ENCODE measurements at places on chromosomes 5 and 9.

DNA sequence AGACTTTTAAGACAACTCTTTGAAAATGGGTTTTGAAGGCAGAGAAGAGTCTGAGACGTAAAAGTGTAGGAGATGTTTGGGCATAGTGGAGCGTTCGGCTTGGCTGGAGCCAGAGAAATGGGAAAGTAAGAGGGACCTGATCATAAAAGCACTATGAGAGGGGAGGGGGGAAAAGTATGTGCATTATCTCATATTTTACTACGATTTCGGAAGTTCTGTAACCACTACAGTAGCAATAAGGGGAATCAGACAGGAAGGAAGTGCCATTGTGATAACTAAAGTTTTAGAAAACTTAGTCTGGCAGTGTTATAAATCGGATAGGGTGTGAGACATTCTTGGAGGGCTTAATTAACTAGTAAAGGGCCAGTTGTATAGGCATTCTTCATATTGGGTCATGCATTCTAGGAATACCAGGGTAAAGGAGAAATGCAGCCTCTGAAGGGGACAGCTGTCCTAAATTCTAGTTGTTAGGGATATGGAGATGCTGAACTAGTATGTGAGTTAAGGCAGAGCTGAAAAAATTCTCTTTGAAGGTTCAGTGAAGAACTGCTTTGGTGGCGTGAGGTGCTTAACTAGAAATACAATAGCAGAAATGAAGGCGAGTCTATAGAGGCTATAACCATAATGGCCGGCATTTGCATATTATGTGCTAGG is 83.8 kb upstream of the FREM1 start:
- peak; percentile 4 for DNase-seq

GRCh38 chr5:126198531-126198930 is 224.7 kb upstream of the GRAMD2B start:
- no peak for DNase-seq

GRCh38 chr9:129665389-129665775 is at the start of gene PRRX2:
PRRX2 (plus strand) TSS chr9:129665647; CDS start chr9:129665868, 221 bp downstream.
- DNase-seq: no peak

DNA sequence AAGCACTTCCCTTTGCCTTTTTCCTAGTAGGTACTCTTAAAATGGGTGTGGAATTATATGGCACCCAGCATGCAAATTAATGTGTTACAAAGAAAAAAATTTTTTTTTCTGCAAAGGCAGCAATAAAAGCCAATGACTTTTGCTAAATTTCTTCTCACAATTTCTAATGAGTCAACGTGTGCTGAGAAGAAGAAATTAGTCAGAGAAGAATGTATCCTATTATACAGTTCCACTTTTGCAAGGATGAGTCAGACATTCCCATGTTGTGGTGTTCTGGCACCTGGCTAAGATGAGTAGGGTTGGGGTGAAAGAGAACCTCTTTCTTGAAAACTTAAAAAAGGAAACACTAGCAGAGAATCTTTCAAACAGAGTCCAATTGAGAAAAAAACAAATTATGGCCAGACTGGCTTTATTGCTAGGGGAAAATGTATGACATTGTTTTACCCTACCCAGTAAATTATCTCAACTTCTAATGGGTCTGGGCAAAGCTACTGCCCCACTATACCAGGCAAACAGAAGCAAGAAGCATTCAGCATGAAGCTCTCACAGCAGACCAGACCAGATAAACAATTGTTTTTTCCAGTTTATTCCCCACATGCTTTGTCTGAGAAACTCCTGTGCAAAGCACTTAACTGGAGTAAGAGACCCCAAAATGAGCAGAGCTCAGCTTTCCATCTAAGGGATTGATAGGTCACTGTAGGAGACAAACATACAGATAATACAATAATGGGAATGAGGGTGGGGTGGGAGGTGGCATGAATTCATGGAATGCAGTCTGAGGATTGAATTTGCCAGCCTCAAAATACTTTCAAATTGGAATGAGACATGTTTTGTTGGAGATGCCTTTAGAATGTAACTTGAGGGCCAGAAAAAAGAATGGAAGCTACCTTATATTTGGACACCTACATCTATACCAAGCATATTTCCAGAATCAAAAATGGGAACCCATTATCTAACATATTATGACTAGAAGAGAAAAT is 220.8 kb upstream of the RFX3 start:
- peak; percentile 79 for DNase-seq

DNA sequence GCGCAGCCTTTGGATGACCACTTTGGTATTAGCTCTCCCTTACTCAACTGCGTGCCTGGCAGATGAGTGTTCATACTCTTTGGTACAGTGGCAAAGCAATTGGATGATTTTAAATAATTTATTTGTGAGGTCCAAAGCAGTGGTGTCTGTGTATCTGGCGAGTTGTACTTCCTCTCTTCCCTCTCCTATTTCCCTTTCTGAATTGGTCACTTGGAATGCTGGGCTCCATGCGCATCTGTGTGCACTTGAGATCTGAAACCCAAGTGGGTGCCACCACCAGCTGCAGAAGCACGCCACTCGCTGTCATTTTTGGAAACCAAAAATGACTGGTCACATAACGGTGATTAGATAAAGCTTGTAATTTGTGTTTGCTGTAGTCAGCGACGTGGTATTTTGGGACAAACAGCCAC is 386.0 kb upstream of the KLF4 start:
- no peak for DNase-seq

GRCh38 chr5:170860818-170861666 is 776 bp upstream of the RANBP17 start:
- no peak for DNase-seq

DNA sequence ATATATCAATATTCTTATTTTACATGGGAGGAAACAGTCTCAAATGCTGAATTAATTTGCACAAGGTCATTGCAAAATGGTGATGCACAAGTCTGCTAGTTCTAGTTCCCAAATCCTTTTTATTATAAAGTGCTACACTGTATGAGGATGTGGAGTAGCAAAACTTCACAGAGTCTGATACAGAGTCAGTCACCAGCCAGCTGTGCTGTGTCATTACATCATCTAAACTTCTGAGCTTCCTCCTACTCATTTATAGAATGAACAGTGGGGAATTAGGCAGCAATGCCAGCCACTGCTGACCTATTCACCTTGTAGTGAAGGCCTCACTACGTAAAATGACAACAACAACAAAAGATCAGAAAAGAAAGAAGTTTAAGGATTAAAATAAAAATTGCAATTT is 357.8 kb downstream of the TMEM167A start:
- DNase-seq: peak; percentile 83

- DNase-seq: no peak
These were observed 1871.9 kb upstream of the CDH6 start for GRCh38 chr5:29321591-29321990.

DNA sequence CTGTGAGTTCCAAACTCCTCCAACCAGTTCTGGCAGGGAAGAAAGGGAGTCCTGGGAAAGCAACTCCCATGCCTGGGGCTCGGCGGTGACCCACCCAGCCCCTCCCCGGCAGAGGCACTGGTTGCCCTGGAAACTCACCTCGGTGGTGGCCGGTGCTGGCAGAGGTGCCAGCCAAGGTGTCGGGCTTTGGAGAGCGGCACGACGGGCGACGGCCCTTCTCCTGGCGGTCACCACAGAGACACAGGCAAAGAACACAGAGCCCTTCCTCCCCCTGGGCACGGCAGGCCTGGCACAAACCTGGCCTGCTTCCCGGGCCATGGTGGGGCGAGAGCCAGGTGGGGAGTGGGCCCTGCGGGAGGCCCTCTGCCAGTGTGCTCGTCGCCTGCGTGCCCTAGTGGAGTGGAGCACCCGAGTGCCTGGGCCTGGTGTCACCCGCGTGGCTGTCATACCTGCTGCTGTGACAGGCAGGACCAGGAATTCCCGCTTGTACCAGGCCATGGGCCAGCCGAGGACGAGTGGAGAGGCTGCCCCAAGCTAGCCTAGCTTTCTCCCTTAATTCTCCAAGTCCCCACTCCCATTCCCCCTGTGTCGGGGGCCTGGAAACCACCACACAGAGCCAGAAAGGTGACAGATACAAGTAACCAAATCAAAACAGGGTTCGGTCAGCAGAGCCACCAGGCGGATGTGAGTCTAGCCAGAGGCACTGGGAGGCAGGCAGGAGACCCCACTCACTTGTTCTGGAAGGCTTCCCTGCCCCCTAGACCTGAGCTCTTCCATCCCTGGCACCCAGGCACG is 8.2 kb upstream of the RALGDS start:
- DNase-seq: no peak

- DNase-seq: no peak
These were observed 277.4 kb upstream of the MSX2 start for GRCh38 chr5:174446988-174447387.

DNA sequence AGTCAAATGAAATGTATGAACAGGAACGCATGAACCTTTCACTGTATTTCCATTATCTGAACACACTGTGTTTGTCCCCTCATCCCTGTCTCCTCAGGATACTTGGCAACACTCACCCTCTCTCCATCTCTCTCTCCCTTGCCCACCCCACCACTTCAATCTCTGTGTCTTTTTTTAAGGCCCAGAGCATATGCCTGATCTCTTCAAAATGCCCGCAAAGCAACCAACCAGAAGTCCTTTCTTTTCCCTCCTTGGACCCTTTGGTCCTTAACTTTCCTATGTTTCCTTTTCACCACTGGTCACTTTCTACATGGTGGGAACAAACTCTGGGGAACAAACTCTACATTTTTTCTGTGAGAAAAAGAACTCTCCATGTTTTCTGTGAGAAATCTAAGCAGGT is 3.2 kb upstream of the IRF1 start:
- DNase-seq: no peak

GRCh38 chr9:18632632-18633403 is 158.9 kb downstream of the ADAMTSL1 start:
- DNase-seq: no peak

- DNase-seq: peak; percentile 97
These were observed 242.3 kb upstream of the PTGER4 start for GRCh38 chr5:40437452-40437861.

GRCh38 chr9:126376311-126377175 is 49.9 kb downstream of the MVB12B start:
- DNase-seq: no peak

DNA sequence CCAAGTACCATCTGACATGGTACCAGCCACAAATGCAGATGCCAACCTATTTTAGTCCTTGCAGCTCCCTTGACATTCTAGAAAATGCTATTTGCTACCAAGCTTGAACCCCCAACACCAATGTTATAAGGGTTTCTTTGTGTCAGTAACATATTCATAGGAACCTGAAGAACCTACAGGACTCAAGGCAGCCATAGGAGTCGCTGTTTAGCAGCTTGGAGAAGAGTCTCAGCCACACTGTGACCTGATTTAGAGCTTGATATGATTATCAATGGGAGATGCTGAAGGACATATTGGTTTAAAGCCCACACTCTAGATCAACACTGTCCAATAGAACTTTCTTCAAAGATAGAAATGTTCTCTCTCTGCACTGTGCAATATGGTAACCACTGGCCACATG is 6.4 kb upstream of the ZFR start:
- no peak for DNase-seq

DNA sequence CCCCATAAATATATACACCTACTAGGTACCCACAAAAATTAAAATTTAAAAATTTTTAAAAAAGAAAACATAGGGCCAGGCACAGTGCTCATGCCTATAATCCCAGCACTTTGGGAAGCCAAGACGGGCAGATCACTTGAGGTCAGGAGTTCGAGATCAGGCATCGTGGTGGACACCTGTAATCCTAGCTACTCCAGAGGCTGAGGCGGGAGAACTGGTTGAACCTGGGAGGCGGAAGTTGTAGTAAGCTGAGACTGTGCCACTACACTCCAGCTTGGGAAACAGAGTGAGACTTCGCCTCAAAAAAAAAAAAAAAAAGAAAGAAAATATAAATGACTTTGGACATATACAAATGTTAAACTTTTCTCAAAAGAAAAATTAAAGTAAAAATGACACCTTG is 33.3 kb upstream of the RNF38 start:
- no peak for DNase-seq

DNA sequence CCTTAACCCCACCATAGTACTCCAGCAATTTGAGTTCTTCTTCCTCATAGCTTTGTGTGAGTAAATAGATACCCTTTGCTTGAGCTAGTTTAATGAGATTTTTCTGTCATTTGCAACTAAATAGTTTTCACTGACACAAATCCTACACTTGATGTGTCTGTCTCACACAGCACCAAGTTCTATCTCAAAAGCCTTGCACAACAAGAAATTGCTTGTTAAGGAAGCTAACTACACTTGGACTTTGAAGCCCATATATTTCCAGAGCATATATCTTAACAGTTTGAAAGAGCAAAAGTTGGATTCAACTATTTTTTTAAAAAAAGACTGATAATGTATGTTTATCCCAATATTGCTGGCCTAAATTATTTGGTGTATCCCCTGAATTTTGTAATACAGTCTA is 459.2 kb downstream of the ACTL7B start:
- no peak for DNase-seq

GRCh38 chr5:55159763-55160492 is at the start of gene GPX8:
GPX8 (plus strand) TSS chr5:55160171; CDS start chr5:55160193, 22 bp downstream.
- peak; percentile 48 for DNase-seq

DNA sequence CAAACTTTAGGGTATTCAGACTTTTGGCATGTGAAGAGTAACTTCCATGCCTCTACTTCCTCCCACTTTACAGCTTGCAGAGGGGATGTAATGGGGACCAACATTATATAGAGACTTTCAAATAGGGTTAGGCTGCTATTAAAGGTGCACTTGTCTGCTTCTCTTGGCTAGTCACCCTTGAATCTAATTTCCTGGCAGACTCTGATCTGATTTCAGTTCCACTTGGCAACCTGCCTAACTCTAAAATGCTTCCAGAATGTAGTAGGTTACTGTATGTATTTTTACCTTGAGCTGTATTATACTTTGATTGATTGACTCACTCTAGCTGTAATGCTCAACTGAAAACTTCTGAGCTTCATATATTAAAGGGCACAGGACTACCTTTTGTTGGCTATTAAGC is 693.4 kb downstream of the KCTD16 start:
- DNase-seq: no peak

- peak; percentile 13 for DNase-seq
These were observed 105.8 kb downstream of the SREK1 start for GRCh38 chr5:66249920-66250319.

DNA sequence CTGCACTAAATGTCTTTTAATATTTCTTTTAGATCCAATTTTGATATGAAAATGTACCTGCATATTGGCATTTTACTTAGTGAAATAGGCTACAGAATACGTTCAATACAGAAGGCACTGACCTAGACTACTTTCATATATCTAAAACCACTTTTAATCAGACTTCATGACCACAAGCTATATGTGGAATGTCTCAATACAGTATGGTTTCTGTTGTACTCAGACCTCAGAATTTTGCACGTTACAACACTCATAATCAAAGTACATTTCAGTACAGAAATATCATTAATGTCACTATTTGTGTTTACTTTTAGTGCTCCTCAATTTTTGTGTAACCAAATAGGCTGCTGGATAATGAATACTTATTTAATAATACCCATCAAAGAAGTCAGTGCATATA is 74.8 kb downstream of the MEF2C start:
- no peak for DNase-seq

- DNase-seq: no peak
These were observed 101.3 kb downstream of the CNTLN start for GRCh38 chr9:17236147-17236546.

DNA sequence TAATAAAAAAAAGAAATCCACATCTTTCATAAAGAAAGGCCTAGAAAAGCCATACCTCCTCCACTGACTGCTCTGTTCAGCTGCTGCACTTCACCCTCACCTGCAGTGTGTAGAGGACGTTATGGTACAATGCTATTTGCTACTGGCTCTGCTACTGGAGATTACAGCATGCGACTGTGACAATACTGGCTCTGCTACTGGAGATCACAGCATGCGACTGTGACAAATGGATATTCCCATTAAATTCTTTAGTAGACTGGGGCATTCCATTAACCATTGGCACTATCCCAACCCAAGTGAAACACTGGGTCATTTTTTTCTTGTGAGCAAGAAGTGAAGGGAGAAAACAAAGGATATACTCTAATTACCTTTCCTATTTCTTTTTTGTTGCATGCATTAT is 1063.5 kb upstream of the DMAC1 start:
- DNase-seq: no peak
